PC-9 (cell line): ENCODE measurements at places on chromosomes 5 and 9.

GRCh38 chr5:7597059-7597642 is 201.2 kb downstream of the ADCY2 start:
- DNase-seq = no peak

GRCh38 chr5:115168829-115169486 is 750 bp downstream of the TRIM36 start:
- DNase-seq = peak; percentile 11

DNA sequence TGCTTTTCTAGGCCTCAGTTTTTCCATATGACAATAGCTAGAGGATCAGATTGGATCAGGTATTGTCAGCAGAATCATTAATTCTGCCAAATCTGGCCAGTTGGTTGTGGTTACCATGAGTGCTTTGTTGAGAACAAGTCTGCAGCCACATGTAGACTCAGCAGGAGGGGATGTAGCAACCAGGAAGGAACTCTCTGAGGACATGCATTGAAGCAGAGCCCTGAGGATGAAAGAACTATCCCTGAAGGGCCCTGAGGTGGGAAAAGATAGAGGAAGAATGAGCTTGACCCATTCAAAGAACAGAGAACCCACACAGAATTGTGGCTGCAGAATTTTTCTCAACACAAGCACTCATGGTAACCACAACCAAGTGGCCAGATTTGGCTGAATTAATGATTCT is 60.1 kb upstream of the AFAP1L1 start:
- DNase-seq = no peak

- no peak for DNase-seq
Observed at GRCh38 chr9:14888875-14889274, 21.4 kb downstream of the FREM1 start.

DNA sequence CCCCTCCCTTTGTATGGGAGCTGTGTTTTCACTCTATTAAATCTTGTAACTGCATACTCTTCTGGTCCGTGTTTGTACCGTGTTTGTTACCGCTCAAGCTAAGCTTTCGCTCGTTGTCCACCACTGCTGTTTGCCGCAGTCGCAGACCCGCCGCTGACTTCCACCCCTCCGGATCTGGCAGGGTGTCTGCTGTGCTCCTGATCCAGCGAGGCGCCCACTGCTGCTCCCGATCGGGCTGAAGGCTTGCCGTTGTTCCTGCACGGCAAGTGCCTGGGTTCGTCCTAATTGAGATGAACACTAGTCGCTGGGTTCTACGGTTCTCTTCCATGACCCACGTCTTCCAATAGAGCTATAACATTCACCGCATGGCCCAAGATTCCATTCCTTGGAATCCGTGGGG is 6.6 kb upstream of the GNE start:
- no peak for DNase-seq

DNA sequence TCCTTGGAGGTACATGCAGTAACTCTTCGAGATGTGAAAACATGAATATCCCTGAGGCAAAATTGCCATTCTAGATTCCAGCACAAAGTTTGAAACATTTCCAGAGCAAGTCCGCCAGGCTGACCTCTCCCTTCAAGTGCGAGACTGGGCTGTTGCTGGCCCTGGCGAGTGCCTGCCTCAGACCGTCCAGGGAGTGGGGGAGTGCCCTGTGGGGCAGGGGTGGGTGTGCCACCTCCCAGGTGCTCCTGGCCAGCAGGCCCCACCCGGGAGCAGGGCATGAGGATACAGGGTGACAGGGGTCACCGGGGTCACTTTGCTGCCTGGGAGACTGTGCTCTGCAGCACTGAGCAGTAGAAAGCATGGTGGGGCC is 199.9 kb downstream of the AOPEP start:
- DNase-seq = peak; percentile 72

DNA sequence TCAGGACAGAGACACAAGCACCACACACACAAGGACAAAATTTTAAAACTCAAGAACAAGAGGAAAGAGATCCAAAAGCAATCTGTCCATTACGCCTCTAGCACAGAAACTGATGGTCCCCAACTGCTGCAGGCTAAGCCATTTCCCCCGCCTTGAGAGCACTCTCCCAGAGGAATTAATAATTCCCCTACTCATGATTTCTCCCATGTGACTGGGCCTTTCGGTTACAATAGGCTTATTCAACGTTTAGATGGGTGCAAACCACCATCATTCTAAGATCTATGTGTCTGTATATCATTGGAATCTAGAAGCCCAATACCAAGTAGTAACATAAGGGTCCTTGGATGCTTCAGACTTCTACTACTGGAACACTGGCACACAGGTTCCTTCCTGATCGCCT is 18.8 kb downstream of the BRD8 start:
- no peak for DNase-seq

GRCh38 chr9:42396318-42396717 is 212.9 kb downstream of the SPATA31A6 start:
- DNase-seq = no peak

GRCh38 chr9:1880038-1880565 is 135.0 kb upstream of the SMARCA2 start:
- no peak for DNase-seq

DNA sequence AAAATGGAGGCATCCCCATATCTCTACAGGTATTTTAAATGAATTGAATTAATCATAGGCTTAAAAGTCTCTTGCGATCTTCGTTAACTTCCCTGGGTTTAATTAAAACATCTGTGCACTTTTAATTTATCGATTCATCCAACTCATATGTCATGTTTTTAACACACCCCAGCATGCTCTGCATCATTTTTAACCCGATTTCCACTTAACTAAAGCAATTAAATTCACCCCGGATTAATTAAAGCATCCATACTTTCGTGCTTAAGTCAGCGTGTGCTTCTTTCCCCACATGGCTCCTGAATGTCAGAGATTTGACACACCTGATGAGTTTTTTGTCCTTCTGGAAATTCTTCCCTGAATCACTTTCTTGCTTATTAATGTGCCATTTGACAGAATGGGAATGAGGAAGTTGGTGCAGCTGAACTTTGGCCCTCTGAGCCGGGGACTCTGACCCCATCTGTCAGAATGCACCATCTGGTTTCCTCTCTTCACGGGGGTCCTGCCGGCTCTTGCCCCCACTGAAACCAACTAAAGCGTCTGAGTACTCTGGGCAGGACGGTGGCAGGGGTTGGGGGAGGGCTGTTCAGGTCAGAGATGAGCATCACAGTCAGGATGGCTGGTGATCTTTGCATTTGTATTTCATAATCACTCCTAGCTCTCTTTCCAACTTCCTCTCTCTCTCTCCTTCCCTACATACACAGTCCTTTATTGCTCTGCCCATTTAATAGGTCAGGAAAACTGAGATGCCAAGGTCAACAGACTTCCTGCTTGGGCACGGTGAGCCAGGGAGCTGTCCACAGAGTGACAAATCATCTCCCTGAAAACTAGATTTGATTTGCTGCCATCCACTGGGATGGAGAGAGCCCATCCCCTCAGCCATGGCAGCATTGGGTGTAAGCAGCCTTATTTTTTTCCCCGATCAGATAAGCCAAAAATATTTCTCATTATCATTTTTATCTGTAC is 180.3 kb upstream of the WWC1 start:
- no peak for DNase-seq

GRCh38 chr9:37430841-37431597 is 8.5 kb downstream of the GRHPR start:
- DNase-seq = no peak

DNA sequence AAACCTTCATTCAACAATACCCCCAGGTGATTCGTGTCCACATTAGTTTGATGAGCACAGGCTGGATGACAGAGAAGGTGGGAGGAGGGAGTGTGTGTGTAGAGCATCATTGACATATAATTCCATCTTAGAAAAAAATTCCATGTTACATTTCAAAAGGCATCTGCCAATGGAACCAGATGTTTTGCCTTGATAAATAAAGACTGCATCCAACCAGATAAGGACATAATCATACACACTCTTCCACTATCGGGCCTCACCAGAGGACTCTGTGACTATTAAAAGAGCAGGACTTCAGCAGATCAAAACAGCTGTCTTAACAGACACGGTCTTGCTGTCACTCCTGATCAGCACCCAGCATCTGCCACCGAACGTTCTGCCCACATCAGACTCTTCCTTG is 96.4 kb upstream of the SPIN1 start:
- DNase-seq = no peak

- no peak for DNase-seq
Observed at GRCh38 chr5:146366904-146367303, 28.3 kb downstream of the POU4F3 start.

GRCh38 chr5:115810761-115811160 is 5.7 kb downstream of the CDO1 start:
- no peak for DNase-seq

GRCh38 chr9:1100945-1101344 is 50.8 kb downstream of the DMRT2 start:
- DNase-seq = no peak

DNA sequence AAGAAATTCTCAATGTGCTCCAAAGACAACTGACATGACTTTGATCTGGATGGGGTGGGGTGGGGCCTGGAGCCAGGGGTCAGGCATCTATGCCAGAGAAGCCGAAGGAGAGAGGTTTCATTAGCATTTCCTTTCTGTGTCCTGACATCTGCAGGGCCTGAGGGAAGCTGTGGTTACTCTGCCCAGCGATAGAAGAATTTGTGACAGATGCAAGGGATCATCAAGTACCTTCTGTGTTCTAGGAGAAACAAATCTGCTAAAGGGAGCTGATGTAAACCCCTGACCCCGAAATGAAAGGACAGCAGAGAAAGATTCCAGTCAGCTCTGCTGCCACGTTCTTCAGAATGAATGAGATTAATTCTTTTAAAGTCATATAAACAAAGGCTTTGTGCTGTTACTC is 335.7 kb downstream of the PRELID2 start:
- DNase-seq = no peak

DNA sequence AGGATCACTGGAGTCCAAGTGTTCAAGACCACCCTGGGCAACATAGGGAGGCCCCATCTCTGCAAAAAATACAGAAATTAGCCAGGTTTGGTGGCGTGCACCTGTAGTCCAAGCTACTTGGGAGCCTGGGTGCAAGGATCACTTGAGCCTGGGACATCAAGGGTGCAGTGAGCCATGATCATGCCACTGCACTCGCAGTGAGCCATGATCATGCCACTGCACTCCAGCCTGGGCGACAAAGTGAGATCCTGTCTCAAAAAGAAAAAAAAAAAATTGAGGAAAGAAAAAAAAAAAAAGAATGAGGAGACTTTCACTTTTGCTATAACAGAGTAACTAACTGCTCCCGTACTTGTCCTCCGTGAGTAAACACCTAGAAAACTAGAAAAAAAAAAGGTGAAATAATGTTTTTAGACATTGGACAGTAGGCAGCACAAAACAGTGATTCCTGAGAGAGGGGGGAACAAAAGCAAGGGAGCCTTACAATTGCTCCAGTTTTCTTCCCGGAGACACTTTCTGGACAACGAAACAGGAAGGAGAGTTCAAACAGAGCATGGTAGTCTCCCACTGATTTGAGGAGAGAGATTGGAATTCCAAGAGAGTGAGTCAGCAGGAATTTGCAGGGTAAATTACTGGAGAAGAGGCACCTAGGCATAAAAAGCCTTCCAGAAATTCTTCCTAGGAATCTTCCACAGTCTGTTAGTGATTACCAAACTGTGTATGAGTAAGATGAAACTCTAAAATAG is 6.9 kb upstream of the ZBTB5 start:
- DNase-seq = peak; percentile 52

DNA sequence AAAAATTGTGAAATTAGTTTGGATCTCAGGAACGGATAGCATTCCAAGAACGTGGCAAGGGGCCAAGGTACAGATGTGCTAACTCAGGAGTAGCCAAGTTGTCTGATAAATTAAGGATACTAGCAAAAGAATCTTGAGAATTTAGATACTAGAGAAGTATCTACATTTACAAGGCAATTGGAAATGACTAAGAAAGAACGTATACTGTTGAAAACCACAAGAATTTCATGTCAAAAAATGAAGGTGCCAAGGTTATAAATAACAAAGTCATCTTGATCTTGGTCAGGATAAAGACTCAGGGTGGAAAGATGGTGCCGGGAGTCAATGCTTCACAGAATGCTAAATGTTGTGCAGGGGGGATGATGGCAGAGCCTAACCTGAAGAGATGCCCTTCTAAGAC is 19.2 kb downstream of the CAPSL start:
- DNase-seq = peak; percentile 65

DNA sequence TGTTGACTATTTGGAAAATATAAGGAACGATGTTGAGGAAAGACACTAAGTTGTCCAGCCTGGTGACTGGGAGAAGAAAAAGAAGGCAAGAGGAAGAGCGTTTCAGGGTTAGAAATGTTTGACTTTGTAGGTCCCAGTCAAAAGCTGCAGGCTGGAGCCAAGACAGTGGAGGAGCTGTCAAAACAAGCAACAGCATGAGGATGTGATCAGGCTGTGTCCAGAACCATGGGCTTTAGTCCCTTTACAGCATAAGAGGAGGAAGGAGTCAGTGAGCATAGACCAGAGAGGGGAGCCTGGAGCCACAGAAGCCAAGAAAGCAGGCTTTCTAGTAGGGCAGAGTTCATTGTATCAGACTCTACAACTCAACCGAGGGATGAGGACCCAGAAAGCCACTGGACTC is 658.5 kb downstream of the BNC2 start:
- no peak for DNase-seq

DNA sequence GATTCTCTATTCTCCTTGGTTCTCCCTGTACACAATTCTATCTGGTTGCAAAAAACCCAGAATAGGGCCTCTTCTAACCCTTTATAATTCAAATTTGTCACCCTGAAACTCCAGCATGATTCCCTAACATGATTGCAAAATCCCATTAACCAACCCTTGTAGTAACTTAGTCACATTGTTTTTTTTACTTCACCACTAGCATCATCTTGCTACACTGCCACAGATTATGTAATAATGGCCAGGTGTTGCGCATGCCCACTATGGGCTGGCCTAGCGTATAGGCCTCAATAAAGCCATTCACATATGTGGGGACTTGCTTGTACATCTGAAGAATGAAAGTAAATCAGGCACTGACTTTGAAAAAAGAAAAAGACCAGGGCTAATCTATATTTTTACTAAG is 25.7 kb downstream of the FAM170A start:
- DNase-seq = no peak

DNA sequence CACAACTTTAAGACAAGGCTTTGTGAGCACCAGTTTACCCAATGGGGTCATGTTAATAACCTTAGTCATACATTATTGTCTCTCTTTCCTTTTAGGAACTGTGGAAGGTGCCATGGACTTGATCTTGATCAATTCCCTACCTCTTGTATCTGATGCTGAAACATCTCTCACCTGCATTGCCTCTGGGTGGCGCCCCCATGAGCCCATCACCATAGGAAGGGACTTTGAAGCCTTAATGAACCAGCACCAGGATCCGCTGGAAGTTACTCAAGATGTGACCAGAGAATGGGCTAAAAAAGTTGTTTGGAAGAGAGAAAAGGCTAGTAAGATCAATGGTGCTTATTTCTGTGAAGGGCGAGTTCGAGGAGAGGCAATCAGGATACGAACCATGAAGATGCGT is 48.7 kb downstream of the TEK start:
- DNase-seq = no peak
